Activated CD4-positive, alpha-beta T cell treated with anti-CD3 and anti-CD28 coated beads, Interleukin-2, Interleukin-4, amounts not matched to agents 100 ng/mL and 50 ng/mL, durations not matched to agents 16 hours and 8 hours (primary cell): ENCODE measurements at places on chromosomes 2 and 18.

DNA sequence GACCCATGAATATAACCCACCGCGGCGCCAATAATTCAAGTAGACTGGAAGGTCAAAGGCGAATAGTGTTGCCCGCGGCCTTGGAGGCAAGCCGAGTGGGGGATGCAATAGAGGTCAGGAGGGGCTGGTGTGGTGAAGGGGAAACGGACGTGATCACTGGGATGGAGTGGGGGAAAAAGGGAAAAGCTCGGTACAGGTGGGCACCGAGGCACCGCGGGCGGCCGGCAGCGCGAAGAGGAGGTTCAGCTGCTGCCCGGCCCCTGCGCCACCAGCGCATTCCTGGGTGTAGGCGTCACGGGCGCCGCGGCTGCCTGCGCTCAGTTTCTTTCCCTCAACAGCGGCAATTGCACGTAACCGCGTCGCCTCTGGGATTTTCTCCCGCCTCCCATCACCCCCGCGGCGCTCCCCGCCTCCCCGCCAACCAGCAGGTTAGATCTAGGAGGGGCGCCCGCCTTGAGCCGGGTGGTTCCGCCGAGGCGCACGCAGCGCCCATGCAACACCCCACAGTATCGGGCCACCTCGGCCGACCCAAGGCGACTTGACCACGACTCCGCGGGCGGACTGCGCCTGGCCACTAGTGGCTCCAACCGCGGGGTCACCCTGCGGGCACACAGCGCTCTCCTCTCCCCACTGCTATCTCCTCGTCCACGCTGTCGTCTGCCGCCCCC lies 1.5 kb downstream of the RND3 start:
- no peak for DNase-seq

DNA sequence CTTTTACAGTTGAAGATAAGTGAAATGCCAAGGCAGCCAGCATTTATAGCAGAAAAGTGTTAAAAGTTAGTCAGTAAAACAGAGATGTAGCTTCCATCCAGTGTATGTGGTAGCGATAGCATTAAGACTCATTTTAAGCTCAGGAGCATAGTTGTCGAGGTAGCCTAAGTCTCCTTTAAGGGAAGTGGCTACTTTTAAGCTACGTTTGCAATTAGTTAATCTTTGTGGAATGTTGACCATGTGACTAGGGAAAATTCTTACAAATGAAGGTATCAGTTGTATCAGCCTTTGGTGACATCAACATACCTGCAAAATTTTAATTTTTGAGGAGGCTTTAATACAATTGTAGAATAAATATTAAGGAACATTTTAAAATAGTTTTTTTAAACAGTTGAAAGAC lies 61.9 kb downstream of the LHCGR start:
- DNase-seq: no peak

- DNase-seq: no peak
Measured at GRCh38 chr18:58194028-58194427, 150.0 kb downstream of the NEDD4L start.

GRCh38 chr2:101111917-101112771 lies 39.0 kb downstream of the TBC1D8 start:
- no peak for DNase-seq

DNA sequence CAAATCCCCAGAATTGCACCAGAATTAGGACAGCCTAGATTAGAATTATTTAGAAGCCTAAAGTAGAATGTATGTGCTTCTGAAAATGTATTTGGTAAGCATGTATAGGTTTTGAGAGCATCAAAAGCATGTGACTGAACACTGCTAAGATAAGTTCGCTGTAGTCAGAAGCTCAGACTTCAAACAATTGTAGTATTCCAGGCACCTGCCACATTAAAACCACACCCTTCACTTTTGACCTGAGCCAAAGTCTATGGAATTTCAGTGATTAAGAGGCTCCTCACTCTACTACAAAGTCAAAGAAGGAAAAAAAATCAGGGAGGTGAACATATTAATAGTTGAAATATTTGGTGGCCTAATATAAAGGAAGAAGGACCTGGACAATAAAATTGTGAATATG lies 8.2 kb downstream of the KCNJ3 start:
- no peak for DNase-seq

DNA sequence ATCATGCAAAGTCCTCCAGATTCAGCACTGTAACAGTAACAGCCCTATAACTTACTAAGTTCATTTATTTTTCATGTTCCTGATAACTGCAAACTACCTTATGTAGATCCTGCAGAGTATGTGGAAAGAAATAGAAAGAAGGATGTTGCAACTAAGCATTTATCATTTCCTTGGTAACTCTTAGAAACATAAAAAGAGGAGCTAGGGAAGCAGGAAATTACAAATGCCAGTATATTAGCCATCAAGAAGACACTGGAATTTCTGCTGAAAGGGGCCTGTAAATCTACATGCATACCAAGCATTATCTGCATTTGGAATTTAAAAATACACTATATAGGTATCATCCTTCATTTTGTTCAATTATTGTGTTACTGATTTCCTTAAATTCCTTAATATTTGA lies 66.8 kb downstream of the PDE11A start:
- no peak for DNase-seq

DNA sequence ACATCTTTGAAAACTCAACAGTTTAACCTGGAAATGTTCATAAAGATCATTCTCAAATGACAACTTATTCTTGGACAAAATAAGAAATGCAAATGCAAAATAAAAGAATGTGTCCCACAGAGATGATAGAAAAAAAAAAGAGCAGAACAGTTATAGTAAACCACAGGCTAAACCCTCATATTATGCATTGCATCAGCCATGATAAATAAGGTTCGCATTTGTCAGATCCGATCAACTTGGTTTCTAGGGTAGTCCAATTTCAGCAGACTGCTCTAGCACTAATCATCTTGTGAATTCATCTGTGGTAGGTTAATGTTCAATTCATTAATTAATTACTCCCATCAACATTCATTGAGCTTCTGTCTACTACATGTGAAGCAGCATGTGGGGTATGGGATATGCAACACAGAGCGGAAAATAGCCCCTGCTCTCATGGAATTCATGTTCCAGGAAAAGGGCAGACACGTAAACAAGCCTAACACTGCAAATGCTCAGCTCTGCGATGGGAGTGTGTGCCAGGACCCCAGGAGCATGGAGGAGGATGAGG lies 316.2 kb upstream of the REV1 start:
- no peak for DNase-seq

DNA sequence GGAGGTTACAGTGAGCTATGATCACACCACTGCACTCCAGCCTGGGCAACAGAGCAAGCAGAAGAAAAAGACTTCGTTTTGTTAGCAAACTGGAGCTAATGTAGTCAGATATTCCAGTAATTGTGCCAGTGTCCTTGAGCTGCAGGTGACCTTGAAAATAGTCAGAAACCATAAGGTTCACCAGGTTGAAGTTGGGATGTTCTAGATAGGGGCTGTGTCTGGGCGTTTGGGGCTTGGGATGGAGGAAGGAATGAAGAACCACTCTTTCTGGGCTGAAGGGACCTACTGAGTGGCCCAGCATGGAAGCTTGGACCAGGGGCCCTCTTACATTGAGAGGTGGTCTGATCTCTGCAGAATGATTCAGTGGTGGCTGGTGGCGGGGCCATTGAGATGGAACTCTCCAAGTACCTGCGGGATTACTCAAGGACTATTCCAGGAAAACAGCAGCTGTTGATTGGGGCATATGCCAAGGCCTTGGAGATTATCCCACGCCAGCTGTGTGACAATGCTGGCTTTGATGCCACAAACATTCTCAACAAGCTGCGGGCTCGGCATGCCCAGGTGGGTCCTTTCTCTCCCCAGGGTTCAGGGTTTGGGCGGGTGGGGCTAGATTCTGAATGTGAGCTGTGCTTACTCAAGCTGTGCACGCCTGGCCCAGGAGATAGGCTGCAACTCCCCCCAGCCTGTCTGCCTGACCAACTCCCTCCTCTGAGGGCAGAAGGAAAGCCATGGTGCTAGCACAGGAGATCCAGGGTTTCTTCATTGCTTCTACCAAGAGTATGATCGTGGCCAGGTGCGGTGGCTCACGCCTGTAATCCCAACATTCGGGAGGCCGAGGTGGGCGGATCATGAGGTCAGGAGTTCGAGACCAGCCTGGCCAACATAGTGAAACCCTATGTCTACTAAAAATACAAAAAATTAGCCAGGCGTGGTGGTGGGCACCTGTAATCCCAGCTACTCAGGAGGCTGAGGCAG lies 17.1 kb downstream of the CCT7 start:
- DNase-seq: no peak

GRCh38 chr2:115774361-115774760 lies 1331.9 kb downstream of the DPP10 start:
- DNase-seq: no peak

- DNase-seq: no peak
Measured at GRCh38 chr2:155692106-155692505, 640.4 kb downstream of the NR4A2 start.
